Stimulated activated CD8-positive, alpha-beta memory T cell treated with anti-CD3 and anti-CD28 coated beads, Interleukin-4, amount 100 ng/mL, for 4 hours (primary cell): ENCODE measurements at places on chromosomes 1 and 21.

- DNase-seq, result no peak
Observed at GRCh38 chr1:116008656-116009390, 32.5 kb downstream of the SLC22A15 start.

DNA sequence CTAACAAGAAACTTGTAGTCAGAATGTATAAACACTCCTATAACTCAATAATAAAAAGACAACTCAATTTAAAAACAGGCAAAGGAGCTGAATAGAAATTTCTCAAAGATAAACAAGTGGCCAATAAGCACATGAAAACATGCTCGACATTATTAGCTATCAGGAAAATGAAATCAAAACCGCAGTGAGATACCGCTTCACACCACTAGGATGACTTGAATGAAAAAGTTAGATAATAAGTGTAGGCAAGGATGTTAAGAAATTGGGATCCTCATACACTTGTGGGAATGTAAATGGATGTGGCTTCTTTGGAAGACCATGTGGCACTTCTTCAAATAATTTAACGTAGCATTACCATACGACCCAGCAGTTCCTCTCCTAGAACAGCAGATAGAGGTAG lies 8.9 kb downstream of the RALGPS2 start:
- no peak for DNase-seq

GRCh38 chr1:109793486-109794318 lies 30.0 kb upstream of the EPS8L3 start:
- peak; percentile 26 for DNase-seq

- DNase-seq, result no peak
Observed at GRCh38 chr1:153728305-153729066, 636 bp downstream of the INTS3 start.

GRCh38 chr1:118979754-118980575 lies 8.2 kb downstream of the TBX15 start:
- no peak for DNase-seq

GRCh38 chr21:38825921-38826320 lies 20.2 kb downstream of the ETS2 start:
- DNase-seq, result no peak

DNA sequence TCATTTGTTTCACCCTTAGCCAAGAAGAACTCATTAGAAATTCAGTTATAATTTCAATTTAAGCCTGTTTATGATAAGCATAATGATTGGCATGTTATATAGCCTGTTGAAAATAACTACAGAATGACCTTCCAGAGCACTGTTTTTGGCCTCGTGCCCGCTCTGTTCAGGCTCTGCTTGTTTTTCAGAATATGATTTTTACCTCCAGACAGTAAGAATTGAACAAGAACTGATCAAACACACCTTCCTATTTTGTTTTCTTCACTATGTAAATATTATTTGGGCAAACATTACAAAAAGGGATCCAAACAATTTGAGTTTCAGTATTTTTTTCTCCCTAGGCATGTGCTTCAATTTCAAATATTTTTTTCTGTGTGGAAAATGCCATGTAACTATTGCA lies 48.1 kb upstream of the ANGPTL1 start:
- no peak for DNase-seq

DNA sequence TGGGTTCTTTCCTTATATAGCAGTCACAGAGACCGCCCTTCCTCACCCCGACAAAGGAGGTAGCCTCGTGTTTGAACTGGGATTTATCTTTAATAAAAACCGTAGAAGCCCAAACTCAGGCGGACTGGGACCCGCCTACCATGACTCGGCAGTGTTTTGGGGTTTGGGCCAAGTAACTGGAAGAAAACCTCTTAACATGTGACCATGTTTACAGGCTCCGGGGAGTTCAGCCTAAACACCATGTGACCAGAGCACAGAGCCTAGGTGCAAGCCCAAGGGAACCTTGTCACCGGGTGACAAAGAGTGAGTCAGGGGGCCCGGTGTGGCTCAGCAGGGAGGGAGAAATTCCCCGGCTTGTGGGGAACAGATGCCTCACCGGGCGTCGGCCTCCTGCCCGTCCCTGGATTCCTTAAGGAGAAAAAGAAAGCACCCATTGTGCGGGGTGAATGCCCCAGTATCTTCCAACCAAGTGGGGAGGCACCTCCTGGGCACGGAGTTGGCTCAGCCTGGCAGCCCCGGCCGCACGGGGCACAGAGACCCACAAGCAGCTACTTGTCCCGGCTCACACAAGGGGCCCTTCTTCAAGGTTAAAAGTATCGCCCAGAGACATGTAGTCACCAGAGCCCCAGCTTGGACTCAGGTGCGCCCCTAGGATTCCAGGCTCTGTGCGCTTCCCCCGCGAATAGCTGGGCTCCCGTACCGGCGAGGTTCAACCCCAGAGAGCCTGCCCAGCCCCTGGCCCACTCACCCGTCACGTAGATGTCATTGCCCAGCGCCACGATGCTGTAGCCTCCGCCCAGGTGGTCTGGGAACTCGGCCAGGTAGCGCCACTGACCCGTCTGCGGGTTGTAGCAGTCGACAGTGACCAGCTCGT lies 1.4 kb downstream of the KLHL21 start:
- DNase-seq, result peak; percentile 60

DNA sequence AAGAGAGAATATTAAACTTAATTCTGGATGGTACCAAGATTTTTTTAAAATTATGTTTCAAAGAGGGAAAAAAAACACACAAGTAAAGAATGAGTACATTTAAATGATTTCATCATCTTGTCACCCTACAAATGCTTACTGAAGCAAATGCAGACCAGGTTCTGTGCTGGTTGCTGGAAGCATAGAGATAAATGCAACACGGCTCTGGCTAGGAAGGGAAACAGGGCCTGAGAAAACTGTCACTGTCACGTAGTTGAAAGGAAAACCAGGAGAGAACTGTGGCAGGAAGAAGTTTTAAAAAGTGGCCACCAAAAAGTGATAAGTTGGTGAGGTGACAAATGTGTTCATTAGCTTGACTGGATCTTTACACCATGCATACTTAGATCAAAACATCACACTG lies 336.9 kb upstream of the NFIA start:
- no peak for DNase-seq

- no peak for DNase-seq
Observed at GRCh38 chr1:76247261-76247852, 172.8 kb downstream of the ST6GALNAC3 start.

DNA sequence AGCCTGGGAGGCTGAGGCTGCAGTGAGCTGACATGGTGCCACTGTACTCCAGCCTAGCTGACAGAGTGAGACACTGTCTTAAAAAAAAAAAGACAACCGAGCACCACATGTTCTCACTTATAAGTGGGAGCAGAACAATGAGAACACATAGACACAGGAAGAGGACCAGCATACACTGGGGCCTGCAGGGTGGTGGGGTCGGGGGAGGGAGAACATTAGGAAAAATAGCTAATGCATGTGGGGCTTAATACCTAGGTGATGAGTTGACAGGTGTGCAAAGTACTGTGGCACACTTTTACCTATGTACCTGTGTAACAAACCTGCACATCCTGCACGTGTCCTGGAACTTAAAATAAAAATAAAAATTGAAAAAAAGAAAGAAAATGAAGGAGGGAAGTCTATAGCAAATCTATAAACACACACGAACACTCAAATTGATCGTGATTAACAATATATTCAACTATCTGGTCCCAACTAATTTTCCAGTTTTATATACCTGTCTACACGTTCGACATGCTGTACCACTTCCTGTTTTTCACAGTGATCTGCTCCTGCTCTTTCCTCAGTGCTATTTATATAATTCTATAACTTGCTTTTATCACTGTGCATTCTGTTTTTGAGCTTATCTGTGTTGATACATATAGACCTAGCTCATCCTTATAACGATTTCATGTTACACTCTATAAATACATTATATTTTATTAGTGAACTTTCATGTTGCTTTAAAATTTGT lies 27.2 kb downstream of the AK5 start:
- DNase-seq, result no peak

DNA sequence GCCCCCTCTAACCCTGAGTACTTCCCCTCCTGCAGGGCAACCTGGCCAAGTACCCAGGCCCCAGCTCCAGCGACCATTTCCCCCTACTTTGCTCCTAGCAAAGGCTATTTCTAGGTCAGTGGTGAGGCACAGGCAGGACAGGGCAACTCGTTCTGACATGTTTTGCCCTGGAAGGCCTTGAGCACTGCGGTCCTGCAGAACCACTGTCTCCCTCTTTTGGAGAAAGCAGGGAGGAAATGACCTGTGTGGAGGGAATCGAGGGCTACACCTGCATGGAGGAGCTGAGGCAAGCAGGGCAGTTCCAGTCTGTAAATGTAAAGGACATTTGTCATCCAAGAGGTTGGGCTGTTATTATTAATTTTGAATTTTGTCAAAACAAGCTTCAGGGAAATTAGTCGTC lies 99.1 kb downstream of the PPIAL4G start:
- no peak for DNase-seq

DNA sequence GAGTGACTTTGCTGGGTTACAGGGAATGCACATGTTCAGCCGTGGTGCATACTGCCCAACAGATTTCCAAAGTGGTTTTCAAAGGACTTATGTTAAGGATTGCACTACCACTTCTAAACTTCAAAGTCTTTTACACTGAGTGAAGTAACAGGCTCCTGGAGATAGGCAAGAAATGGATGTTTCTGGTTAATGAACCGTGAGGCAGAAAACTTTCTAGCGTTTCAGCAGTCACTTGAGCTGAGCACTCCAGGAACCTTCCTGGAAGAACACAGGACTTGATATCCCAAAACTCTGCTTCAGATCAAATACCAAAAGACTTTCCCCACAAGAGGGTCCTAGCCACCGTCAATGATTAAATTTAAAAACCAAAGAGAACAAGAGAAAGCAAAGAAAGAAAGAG lies 74.3 kb upstream of the ATP1A1 start:
- DNase-seq, result no peak

GRCh38 chr1:43688109-43688387 lies 19.3 kb upstream of the ST3GAL3 start:
- DNase-seq, result no peak

GRCh38 chr1:223143537-223144248 lies 645 bp upstream of the TLR5 start:
- no peak for DNase-seq

DNA sequence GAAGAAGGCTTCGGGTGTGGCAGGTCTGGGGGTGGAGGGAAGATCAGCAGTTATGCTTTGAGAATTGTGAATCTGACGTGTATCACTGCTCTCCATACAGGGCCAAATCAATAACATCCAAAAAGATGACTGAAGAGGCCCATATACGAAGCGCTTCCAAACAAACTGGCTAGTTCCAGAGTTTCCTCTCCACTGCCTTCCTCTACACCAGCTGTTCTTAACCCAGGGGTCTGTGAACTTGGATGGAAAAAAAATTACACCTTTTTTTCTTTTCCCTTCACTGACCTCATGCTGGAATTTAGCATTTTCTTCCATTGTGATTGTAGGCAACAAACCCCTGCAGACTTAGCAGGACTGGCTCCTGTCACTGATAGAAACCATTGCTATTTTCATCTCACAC lies 77.1 kb upstream of the NBL1 start:
- DNase-seq, result no peak

DNA sequence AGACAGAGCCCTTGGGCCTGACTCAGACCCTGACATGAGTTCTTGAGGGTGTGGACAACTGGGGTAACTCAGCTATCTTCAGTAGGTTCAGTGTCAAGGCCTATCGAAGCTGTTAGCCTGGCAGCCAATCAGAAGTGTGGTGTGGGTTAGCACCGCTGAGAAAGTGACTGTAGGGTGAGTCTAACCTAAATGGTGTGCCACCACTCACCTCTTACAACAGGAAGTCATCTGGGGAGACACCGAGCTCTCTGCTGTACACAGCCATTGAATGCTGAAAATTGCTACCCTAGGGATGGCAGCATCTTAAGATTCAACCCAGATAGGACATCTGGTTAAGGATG lies 44.6 kb downstream of the RASSF5 start:
- peak; percentile 65 for DNase-seq

DNA sequence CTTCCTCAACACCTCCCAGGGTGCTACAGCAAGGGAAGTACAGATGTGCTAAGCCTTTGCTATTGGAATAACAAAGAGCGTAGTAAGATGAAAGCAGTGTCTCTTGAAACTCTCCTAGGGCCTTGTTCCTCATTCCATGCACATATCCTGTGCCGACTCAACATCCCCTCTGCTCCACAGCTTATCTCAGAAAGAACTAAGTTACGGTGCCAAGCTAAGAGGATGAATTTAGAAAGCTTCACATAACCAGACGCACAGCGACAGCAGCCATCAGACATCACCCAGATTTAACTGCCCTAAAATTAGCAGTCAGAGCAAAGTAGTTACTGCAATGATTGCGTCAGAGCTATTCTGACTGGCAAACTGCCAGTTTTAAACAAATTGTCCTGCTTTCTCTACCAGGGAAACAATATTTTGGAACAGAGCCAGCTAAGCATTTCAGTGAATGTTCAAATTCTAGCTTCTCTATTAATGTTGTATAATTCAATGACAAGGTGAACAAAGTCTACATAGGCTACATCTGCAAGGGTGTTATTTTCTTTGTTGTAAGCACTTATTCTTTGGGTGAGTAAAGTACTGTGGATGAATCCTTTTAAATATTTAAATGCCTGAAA lies 9.5 kb downstream of the SIPA1L2 start:
- DNase-seq, result no peak

- DNase-seq, result no peak
Observed at GRCh38 chr1:241579434-241579833, 47.3 kb downstream of the KMO start.

DNA sequence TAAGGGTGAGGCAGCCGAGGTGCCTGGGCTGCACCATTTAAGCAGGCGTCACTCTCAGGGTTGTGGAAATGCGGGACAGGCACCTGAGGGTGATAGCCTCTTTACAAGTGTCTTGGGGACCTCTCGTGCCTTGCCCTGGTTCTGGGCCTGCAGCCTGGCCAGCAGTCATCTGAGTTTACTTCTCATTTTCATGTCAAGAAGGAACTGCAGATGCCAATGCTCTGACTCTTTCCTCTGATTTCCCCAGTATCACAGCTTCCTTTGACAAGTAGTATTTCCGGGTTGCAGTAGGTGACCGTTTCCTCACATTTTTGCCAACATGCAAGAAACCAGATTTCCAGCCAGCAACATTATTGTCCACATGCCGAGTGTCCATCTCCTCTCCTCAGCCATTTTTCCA lies 286.9 kb downstream of the DISC1 start:
- no peak for DNase-seq

DNA sequence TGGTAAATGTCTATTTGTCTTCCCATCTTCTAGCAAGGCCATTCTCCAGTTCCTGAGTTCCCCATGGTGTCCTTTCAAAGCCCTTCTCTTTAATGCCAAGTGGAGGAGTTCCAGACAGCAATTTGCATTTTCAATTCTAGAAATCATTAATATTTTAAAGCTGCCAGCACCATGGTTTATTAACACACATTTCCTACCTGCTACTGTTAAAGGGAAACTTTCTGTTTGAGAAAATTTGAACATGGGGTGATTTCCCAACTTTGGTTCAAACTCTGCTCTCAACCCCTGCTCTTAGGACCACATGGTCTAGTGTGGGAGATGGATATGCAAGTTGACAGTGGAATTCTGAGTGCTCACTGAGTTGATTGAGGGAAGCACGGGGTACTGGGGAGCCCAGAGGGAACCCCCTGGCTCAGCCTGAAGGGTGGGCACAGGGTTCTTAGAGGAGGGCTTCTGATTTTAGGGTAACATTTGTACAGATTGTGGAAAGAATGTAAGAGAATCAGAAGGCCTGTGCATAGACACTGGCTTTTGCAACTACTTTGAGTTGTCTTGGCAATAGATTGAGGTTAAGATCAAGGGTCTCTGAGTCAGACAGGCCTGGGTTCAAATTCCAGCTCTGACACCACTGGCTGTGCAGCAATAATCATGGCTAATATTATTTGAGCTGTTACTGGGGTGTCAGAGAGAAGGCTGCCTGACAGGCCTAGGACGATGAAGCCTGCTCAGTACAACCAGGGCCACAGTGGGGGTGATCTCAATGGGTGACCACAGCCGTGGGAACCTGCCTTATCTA lies 97.8 kb downstream of the BEND5 start:
- no peak for DNase-seq
